ENCODE measurements at places on chromosomes 12 and 14.
A peak's percentile ranks its signal among the peaks of the same experiment; 100 is the strongest.

DNA sequence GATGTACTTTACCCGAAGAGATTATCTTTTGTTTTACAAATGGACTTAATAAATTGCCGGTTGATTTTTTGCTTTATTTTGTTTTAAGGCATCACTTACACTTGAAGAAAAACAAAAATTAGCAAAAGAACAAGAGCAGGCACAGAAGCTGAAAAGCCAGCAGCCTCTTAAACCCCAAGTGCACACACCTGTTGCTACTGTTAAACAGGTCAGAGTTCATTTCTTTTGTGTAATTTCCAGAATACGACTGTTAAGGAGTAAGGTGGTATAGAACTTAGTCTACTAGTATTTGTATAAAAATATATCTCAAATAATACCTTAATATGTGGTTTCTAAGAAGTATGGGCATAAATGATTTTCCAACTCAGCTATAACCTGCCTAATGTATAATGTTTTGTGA is 19.6 kb upstream of the SLC17A8 start:
- no peak for DNase-seq

- DNase-seq: no peak
These were observed 43.9 kb downstream of the CCDC88C start for GRCh38 chr14:91373591-91374254.

DNA sequence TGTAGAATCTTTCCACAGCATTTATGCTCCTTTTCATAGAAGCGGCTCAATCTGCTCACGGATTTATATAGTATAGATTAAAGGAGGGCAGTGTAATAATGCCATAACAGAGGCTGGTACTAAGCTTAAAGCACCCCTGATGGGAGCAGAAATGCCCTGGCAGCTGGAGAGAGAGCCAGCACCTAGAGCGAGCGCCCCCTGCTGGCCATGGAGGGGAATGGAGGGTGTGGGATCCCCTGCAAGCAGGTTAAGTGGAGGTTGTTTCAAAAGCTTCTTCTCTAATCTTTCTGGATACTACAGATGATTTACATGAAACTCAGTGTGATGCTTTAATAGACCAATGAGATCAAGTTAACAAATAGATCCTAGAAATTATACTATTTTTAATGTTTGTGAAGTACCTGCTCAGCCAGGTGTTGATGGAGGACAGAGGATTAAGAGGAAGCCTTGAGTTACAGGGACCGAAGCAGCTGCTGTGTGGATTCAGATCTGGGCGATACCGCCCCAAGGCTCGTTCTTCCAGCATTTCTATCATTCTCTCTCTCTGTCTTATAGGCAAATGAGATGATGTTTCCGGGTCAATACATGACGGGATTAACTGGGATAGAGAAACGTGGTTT is 1519.3 kb upstream of the TMEM132C start:
- no peak for DNase-seq

GRCh38 chr14:100410056-100410565 is 87.0 kb downstream of the SLC25A47 start:
- no peak for DNase-seq

DNA sequence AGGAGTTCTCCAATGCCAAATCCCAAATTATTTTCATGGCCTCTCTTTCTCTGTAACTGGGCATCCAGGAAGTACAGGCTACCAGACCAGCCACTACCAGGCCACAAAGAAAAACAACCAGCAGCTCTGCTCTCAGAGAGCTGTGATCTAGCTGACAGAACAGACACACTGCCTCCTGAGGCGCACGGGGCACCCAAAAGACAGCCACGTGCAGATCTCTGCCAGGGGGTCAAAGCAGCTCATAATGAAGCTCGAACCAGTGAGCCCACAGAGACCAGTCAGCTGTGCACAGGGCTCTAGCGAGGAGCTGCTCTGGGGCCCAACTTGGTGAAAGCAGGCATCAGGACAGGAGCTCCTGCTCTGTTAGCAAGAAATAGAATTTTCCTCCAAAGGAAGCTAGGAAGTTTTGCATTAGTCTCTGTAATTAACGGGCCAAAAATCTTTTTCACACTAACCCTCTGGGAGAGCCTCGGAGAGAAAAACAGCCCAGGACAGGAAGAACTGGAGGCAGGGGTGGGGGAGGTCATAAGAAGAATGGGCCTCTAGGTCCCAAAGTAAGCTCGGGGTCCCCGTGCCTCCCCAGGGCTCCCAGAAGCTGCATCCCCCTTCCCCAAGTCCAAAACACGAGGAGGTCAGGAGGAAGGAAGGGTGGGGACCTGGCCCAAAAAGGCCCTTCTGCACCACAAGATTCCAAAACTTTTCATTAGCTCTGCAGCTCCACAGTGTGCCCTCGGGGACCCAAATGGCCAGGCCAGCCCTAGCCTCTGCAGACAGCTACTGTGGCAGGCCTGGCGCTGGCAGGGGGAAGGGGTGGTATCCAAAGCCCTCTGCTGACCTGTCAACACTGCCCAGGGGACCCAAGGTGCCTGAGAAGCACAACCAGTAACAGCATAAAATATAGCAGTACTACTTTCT is 30.2 kb downstream of the ACTN1 start:
- DNase-seq: no peak

- DNase-seq: no peak
These were observed 72.2 kb upstream of the PRMT8 start for GRCh38 chr12:3418609-3419390.

DNA sequence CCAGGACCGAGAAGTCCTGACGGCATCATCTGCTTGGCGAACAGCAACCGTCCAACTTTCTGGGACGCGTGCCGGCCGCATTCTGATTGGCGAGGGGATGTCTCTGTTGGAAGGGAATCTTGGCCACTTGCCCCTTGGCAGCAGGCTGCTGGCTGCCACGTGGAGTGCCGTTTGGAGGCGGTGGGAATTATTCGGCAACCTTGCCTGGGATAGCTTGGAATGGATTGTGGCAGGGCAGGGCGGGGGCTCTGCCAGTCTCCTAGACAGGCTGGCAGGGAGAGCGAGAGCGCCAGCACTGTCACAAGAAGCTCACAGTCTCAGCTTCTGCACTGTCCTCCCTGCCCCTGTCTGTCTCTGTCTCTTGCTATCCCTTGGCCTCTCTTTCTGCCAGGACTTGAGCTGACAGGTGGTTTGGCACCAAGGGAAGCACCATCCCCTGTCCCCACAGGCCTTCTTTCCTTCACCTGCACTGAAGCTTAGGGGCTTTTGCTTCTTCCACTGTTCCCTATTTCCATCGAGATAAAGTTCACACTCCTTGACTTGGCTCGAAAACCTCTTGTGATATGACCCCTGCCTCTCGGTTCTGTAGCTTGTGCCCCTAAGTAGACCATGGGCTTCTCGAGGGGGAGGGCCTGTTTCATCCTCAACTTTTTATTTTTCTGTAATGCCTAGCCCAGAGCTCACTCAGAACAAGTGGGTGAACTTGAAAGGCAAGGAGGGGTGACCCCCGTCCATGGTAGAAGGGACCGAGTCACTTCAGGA is 201.9 kb downstream of the PHETA1 start:
- no peak for DNase-seq

DNA sequence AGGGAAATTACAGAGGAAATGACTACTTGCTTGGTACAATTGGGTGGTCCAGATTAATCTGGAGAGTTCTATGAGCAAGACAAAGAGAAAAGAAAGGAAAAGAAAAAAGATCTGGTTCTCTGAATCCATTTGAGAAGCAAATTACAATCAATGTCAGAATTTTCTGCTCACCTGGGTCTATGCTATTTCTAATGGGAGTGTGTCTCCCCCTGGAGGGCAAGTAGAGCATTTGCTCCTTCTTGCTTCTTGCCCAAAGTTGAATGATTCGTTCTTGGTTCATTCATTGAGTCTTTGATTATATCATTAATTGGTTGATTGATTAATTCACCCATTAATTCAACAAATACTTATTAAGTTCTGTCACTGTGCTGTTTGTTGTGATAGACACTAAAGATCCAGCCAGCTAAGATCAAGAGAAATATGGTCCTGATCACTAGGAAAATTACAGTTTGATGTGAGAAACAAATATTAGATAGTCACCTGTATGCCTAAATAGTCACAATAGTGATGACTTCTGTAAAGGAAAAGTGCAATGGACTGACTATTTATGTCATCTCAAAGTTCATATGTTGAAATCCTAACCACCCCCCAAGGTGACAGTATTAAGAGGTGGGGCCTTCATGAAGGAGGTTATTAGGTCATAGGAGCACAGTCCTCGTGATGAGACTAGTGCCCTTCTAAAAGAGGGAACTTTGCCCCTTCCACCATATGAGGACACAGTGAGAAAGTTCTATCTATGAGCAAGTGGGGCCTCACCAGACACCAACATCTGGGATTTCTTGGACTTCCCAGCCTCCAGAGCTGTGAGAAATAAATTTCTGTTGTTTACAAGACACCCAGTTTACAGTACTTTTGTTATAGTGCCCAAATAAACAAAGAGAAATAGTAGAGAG is 8.0 kb upstream of the ASB8 start:
- DNase-seq: no peak

GRCh38 chr14:92759300-92759678 is 10.9 kb upstream of the LGMN start:
- no peak for DNase-seq

GRCh38 chr12:109835827-109836226 is 2.6 kb upstream of the TRPV4 start:
- DNase-seq: no peak

GRCh38 chr14:91228112-91229004 is 16.1 kb downstream of the GPR68 start:
- no peak for DNase-seq

DNA sequence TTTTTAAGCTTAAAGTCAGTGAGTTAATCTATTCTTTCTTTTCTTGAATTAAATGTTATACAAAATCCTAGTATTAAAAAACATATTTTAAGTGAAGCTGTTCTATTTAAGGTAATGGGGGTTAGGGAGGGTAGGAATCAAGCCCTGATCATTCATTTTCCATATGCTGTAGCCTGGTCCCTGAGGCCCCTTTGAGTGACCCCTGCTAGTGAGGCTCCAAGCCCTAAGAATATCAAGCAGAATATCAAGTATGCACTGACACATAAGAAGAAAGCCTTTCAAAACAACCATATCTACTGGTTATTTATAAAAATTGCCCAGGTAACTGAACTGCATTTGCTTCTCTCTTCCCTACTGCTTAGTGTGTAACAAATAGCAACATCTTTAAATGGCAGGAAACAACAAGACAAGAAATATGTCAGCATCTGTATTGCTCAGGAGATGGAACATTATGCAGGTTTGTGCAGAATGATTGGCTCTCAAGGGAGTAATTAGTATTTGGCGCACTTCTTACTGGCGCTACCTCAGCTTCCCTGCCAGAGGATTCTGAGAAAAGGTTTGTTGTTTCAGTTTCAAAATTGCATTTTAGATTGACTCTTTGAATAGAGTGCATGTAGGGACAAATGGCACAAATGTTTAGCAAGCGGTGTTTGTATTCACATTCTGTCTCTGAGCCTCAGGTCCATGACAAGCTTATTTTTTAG is 223.0 kb downstream of the DUSP6 start:
- no peak for DNase-seq

- no peak for DNase-seq
These were observed 132.6 kb downstream of the NTS start for GRCh38 chr12:86006727-86007126.

GRCh38 chr14:33776871-33777270 is 174.0 kb downstream of the EGLN3 start:
- DNase-seq: no peak

DNA sequence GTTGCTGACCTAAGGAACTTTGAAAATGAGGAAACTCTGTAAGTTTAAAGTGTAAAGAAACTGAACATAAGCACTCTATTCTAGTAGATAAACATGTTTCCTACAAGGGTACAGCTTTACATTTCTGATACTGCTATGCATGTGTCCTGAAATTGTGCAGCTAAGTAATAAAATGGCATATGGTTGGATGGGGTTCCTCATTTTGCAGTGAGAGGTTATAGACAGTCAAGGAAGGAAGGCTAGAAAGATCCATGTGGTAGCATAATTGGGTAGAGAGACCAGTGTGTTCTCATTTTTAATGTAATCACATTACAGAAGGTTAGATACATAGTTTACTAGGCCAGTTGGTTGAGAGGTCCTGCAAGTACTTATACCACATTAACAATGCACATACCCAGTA is 477.0 kb downstream of the TMEM121 start:
- DNase-seq: no peak

DNA sequence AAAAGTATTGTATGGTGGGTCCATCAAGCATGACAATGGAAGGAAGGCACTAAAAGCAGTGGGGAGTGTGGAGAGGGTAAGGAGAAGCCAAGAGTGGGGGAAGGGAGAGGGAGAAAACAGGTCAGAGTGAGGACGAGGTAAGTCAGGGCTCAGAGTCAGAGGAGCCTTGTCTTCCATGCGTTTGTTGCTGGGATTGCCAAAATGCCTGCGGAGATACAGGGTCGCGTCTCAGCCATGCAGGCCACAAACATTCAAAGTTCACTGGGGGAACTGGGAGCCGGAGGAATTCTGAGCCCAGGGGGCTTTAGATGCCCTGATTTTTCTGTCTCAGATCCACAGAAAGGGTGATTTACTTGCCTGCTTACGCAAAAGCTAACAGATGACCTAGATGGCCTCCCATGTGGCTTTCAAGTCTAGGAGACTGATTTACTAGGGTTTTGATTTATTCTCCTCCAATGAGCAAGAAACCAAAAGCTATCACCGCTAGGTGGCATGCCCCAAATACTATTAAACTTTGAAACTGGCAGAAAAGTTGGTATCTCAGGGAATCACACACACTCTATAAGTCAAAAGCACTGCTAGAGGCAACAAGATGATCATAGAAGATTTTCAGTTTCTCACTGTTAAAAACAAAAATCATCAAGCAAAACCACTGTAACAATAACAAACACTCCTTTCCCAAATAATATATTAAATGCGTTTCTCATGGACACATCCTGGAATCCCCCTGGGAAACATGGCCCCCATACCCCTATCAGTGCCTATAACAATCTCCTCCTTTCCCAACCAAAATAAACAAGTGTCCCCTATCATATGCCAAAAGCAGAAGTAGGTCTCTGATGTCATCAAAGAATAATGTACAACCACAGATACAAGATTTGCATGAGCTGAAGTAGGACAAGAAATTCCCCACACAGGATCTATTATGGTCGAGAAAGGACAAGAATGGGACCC is 26.6 kb upstream of the MDM1 start:
- peak; percentile 37 for DNase-seq

DNA sequence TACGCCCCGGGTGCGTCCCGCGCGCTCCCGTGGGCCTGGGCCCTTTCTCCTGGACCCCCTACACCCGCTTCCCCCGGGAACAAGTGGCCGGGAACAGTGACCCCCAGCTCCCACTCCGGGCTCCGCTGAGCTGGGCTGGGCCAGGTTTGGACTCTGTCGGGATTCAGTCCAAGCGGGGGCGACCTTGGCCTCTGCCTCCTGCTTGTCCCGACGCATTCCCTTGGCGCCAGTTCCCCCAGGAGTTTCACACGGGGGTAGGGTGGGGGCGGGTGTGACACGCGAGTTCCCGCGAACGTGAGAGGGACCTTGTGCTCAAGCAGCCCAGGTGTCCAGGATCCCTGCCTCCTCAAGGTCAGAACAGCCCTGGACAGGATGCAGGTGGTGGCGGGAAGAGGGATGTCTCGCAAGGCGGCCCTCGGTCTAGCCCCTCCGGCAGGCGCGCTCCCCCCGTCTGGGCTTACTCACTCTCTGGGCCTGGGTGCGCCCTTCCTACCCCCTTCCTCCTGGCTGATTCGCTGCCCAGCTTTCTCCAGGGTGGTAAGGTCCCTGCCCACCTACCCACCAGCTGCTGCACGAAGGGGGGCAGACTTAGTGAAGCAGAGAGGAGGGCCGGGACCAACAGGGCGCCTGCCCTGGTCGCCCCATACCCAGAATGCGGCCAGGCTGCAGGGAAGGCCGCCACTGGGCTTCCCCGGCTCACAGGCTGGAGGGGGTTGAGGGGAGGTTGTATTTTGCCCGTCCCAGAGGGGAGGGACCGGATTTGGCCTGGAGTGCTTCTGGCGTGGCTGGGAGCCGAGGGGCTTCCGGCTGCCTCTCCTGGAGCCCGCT is 862 bp downstream of the CRIP2 start:
- DNase-seq: no peak

GRCh38 chr14:23951590-23952201 is 1.9 kb upstream of the DHRS4 start:
- DNase-seq: no peak
